Left colon (tissue), 2 donors: ENCODE measurements at places on chromosomes 2 and 18. TPM values are rescaled to one million over a fixed set of nuclear protein-coding genes. Genes with fewer than 3 reads are reported as not detected.

- DNase-seq: no peak
Observed at GRCh38 chr2:43047187-43047780, 179.1 kb downstream of the ZFP36L2 start.

DNA sequence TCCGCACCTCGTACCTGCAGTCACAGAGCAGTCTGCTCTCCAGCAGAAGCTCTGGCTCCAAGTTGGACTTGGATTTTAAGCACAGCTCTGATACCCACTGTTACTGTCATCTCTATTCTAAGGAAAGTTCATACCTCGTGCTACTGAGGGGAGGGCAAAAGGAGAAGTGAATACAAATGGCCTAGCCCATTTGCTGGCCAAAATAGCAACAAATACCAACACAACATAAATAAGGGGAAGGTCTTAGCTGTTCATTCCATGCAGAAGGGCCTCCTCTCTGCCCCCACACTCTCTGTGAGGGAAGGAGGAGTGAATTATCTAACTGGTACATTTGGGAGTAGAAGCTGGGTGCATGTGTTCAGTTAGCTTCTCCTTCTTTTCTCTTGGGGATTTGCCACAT is 739.4 kb upstream of the RAB6C start:
- DNase-seq: no peak

GRCh38 chr2:230230496-230231200 is 5.1 kb downstream of the SP140 start:
- DNase-seq: no peak

DNA sequence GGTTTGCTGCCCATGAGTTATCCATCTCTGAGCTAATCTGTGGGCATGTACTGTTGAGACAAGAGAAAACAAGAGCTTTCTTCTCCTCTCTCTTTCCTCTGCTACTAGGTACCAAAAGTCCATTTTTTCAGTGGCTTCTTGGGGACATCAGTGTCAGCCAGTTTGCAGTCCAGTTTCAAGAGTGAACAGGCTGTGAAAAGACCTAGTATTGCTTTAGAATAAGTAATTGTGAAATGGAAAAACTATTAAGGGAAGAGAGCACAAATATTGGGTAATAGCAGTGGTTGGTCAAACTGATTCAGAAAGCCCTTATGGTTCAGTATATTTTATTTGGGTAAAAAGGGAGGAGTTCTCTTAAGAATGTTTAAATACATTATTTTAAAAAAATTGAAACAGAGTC is 33.0 kb upstream of the MEP1B start:
- no peak for DNase-seq

DNA sequence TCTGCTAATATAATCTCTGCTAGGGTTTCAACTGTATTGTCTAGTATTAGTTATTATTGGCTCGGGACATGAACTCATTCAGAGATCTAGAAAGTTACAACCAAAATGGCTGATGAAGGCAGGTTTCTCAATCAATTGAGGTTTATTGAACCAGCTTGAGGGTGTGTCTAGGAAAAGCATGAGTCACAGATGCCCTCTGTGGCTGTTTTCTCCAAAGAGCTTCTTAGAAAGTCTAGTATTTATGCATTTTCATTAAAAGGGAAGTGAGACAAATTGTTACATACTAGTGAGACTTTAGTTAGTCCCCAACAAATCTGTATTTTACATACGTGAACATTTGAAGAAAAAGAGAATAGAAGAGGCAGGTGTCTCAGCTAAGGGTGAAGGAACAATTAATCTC is 23.0 kb upstream of the RTTN start:
- no peak for DNase-seq

DNA sequence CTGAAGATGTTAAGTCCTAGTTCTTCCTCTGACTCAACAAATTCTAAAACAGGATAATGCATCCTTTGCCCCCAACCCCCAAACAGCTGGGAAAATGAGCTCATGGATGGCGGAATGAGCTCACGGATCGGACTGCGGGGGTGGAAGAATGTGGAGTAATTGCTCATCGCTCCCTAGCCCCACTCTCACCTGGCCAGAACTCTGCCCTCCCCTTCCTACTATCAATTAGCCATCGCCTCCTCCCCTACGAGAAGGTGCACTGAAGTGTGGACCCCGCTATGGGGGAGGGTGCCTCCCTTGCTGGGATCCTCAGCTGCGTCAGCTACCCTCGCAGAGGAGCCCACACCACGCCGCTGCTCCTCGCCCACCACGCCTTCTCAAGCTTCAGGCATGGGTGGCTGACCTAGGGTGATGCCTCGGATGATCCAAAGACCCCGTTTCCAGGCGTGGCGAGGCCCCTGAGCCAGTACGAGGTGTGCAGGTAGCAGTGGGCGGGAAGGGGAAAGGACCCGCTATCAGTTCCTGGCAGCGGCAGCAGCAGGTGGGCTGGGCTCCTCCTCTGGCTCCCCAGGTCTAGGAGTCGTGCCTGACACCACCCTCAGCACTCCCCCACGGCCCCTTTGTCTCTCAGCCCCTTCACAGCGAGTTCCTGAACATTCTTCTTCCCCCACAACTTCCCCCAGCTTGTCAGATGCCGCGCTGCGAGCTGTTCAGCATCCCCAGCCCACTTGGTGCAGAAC is 82.1 kb upstream of the POMC start:
- no peak for DNase-seq

GRCh38 chr2:156116113-156116512 is 216.4 kb downstream of the NR4A2 start:
- no peak for DNase-seq

DNA sequence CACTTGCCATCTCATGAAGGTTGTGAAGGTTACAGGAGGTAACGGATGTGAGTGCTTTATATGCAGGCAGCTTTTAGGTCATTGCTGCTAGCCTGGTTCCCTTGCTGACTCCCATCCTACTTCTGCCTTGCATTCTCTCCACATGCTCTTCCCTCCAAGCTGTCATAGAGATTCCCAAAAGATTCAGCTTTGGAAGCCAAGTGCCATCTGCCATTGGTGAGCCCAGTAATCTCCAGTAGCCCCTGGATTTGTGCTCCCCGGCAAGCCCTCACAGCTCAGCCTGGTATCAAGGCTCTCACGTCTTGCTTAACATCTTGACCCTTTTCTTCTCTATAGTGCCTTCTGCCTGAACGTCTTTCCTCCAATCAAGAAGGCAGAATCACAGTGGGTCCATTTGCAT is 61.6 kb downstream of the MYT1L start:
- DNase-seq: no peak

DNA sequence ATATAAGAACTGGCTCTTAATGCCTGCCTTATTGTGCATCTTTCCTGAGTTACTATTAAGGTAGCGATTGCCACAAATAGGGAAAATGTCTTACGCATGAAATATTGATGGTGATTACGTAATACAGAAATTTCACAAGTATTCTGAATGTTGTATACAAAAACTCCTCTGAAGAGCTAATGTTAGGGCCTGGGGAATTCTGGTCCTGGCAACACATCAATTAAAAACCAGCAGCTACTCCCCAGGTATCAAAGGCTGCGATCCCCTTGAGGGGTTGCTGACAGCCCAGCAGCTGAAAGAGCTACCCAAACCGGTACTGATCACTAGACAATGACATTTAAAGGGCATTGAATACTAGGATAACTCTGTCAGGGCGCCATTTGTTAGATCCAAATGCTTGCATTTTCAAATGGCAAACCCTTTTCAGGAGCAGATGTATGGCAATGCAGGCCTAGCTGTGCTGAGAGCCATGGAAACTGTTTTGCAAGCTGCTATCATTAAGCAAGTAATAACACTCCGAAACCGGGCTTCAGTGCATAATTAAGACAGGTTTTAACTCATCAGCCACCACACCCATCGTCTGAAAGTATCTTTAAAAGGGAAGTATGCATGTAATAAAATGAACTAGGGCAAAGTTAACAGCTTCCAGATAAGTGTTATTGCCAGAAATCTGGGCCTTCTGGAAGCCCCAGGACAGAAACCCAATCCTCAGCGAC is 78.4 kb downstream of the CLHC1 start:
- no peak for DNase-seq

- DNase-seq: no peak
Observed at GRCh38 chr18:77969972-77970371, 720.3 kb downstream of the GALR1 start.

- DNase-seq: no peak
Observed at GRCh38 chr2:128684523-128684922, 365.9 kb upstream of the HS6ST1 start.

DNA sequence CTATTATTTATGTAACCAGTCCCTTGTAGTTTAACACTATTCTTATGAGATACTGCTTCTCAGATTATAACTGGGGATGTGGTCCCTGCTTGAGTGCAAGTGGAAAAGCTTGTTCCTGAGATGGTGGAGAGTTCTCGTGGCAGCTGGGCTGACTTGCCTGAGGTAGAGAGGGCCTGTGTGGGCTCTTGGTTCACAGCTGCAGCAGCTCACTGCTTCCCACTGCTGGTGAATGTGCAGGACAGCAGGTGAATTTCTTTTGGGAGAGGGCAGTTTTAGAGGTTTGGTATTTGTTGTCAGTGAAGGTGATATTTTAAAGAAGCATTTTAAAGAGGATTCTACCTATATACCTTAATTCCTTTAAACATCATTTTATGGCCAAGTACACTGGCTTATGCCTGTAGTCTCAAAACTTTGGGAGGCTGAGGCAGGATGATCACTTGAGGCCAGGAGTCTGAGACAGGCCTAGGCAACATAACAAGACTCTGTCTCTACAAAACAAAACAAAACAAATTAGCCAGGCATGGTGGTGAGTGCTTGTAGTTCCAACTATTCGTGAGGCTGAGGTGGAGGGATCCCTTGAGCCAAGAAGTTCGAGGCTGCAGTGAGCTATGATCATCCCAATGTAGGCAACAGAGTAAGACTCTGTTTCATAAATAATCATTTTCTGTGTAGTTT is 94.8 kb downstream of the MTA3 start:
- DNase-seq: peak; percentile 53

DNA sequence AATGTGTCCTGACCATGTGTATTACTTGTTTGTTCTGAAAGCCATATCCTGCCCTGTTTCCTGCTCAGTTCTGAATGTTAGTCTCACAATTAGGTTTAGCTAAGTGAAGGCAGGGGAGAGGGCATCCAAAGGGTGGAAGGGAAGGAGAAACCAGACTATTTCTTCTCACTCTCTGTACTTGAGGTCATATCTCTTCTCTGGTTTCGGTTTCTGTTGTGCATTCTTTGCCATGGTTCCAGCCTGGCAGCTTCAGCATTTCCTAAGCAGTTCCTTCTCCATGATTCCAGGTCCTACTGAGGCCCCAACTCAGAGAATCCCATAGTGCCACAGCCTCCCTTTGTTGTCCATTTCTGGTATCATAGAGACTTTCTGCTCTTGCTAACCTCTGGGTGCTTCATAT is 40.3 kb upstream of the HNMT start:
- DNase-seq: no peak

GRCh38 chr2:157438863-157439823 is 4.7 kb downstream of the CYTIP start:
- DNase-seq: no peak

DNA sequence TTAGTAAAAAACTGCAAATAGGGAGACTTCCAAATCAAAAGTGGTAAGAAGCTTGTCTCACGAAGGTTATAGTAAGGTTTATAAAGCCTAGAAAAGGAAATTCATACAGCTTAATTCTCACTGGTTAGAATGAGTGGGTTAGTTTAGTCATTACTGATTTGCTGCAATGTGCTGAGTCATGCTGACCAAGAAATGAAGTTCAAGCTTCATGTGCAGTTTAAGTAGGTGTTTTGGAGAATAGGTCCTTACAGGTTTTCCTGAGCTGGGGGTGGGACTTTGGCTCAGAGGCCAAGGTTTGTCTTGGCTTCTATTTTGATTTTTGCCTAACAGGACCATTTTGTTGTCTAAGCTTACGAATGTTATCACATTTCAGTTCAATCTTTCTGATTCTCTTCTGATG is 15.1 kb downstream of the CLIP4 start:
- no peak for DNase-seq

DNA sequence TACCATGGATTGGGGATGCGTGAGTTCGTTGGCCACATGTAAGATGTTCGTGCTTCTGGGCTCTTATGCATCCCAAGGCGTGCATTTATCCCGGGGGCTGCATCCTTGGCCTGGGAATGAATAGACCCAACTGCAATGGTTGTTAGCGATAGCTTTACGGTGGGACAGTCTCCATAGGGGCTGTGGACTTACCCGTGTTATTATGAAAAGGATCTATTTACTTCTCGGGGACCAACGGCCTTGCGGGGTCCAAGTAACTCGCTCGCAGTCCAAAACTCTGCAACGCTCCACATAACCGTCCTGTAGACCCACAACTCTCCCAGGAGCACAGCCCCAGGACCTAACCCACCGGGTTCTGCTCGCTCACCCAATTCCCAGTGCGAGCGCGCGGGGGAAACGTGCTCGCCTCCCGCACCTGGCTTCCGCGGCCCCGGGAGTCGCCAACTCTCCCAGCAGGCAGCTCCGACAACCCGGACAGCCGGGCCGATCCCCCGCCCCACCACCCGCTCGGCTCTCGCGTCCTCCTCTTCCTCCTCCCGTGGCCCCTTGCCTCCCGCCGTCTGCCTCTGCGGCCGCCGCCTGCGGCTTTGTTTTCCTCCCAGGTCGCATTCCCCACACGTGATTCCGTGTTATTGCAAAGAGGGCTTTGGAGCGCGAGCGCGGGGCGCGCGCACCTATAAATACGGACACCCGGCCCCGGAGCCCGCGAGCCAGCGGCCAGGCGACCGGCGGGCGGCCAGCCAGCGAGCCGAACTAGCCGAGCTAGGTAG is at the start of gene CABLES1:
Gene CABLES1, plus strand, starts transcription at position 706 of the 770 bp plus-strand sequence. CDS start 278 bp downstream, outside the sequence.
- peak; percentile 59 for DNase-seq

DNA sequence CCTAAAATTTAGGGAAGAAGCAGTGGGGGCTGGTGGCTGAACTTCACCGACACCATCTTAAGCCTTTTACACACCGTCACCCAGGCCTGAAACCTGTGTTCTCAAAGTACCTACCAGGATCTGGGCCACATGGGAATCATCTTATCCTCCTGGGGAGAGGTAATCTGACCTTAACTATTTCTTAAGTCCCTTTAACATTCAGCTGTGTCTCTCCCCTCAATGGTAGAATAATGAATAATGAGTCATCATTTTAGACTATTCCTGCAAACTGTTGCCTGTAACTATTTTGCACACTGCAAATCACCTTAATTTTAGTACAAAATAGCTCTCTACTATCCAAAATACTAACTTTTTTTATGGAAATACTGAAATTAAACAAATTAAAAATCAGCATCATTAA is 149.4 kb upstream of the KLF7 start:
- DNase-seq: no peak

GRCh38 chr2:39697454-39697853 is 31.7 kb downstream of the TMEM178A start:
- no peak for DNase-seq

- no peak for DNase-seq
Observed at GRCh38 chr2:73035899-73036711, 35.4 kb downstream of the SFXN5 start.

DNA sequence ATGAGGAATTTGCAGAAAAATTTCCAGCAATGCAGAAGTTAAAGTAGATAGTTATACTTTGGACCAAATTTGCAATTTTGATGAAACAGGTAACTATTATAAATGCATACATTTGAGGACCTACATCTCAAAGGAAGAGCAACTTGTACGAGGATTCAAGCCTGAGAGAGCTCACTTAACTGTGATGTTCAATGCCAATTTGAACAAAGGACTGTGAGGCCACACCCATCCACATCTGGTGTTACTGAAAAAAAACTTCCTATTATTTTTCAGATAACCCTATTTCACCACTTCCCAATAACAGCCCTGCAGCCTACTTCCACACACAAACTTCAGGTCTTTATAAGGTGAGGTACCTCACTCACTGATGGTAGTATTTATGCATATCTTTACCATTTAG is 203.5 kb upstream of the NABP1 start:
- DNase-seq: no peak

Gene CNNM3
- total RNA-seq: 25.8 TPM

Gene KLF7
- 5.4 TPM for total RNA-seq

Gene CYRIA
- 6.4 TPM for total RNA-seq
